LoVo (cell line): ENCODE measurements at places on chromosomes 7 and 10.

GRCh38 chr7:40348126-40348728 is 213.4 kb downstream of the SUGCT start:
- no peak for DNase-seq

GRCh38 chr7:158001621-158002320 is 585.9 kb downstream of the PTPRN2 start:
- no peak for DNase-seq

- DNase-seq: no peak
Measured at GRCh38 chr10:14369906-14370305, 39.2 kb upstream of the FRMD4A start.

DNA sequence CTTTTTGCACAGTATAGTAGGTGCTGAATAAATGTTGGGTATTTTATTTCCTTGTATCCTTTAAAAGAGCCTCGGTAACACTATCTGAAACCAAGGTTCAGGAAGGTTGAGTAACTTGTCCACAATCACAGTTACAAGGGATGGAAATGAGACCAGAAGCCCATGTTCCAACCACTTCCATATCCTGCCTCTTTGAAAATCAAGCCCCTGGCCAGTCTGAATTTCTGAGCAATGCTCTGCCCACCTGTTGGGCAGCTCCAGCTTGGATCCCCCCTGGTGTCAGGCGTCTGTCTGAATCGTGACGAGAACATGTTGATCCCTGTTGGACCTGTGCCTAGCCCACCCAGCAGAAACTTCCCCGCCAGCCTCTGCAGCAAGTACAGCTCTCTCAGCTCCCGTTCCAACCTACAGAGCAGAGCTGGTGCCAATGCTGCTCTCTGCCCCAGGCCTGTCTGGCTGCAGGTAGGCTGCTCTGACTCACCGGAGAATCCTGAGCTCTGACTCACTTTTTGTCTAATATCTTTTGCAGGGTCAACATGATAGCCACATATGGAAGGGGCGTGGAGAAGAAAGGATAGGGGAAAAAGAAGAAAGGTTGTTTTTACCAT is 595.5 kb downstream of the INHBA start:
- DNase-seq: peak; percentile 87

- DNase-seq: no peak
Measured at GRCh38 chr7:28586736-28587135, 174.4 kb downstream of the CREB5 start.

DNA sequence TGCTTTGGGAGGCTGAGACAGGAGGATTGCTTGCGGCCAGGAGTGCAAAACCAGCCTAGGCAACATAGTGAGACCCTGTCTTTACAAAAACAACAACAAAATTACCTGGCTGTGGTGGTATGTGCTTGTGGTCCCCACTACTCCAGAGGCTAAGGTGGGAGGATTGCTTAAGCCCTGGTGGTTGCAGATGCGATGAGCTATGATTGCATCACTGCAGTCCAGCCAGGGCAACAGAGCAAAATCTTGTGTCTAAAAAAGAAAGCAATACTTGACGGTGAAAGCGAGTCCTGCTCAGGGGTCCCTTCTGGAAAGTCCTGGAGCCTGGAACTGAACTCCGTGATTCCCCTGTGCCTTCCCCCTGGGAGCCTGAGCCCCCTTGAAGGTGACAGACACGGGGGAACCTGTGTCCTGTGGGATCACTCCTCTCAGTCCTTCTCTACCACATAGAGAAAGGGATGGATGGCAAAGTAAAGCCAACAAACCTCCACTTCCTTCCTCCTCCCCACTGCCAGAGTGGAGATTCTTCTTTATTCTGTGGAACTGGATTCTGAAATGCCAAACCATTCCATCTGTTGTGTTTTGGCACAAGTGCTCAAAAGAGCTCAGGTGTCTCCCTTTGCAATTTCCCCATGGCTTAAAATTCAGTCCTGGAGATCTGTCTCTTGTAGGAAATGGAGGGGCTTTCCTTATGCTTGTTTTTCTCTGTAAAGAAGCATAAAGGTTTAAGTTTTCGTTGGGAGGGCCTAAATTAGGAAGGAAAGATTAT is 50.6 kb downstream of the KIAA1217 start:
- no peak for DNase-seq

DNA sequence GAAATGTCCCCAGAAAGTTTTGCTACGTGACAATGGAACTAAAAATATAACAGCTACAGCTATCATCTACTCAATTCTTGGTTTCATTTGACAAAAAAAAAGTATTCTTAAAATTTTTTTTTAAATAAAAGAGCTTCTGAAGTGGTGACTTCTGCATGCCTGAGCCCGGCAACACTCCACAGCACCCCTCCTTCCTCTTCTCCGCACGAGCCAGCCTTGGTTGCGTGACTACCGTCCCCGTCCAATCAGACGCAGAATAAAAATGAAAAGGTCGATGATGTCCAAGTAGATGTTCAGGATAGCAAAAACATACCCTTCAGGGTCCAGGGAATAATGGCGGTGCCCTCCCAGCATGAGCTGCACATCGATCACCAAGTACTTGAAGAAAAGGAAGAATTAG is 34.5 kb upstream of the GATAD1 start:
- no peak for DNase-seq

DNA sequence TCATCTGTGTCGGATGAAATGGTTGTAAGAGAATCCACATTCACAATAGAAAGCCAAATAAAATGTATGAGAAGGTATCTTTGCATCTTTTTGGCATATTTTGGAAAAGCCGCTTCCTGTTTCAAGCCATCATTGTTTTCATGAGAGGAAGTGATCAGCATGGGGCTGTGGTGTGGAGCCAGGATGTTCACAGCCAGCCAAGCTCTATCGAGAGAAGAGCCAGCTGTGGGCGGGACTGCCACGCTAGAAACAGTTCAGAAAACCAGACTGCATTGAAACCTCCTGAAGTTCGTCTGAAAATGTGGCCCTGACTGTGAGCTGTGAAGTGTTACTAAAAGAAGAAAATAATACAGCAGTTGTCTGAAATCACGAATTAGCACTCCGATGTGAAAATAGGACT is 21.2 kb upstream of the NPS start:
- no peak for DNase-seq
